ENCODE measurements at places on chromosomes 3 and 15. TPM values are rescaled to one million over a fixed set of nuclear protein-coding genes. Genes with fewer than 3 reads are reported as not detected.

The CX3CR1 gene
- total RNA-seq, result 0.25 TPM

The HHLA2 gene
- not detected for total RNA-seq

The GNAT1 gene
- total RNA-seq, result 0.07 TPM

The ATRIP gene
- total RNA-seq, result 3.5 TPM

The CSTA gene
- total RNA-seq, result 12.4 TPM

The TM4SF18 gene
- 3.2 TPM for total RNA-seq

The CEMIP gene
- not detected for total RNA-seq

The LRIG1 gene
- total RNA-seq, result 15.8 TPM

The C3orf49 gene
- total RNA-seq, result not detected

The FMN1 gene
- 6.8 TPM for total RNA-seq

The DNAH12 gene
- total RNA-seq, result 0.06 TPM

The ADAMTSL3 gene
- total RNA-seq, result 17.7 TPM

The TMEM40 gene
- not detected for total RNA-seq

The ZIC1 gene
- 12.2 TPM for total RNA-seq

The TRH gene
- total RNA-seq, result not detected

The GOLGA6L24 gene
- total RNA-seq, result not detected

The CCDC13 gene
- total RNA-seq, result 1.3 TPM

The TM6SF1 gene
- 0.83 TPM for total RNA-seq

The TIMMDC1 gene
- 63.5 TPM for total RNA-seq

The CFAP92 gene
- total RNA-seq, result 0.09 TPM

The RARB gene
- 1.2 TPM for total RNA-seq

The CCDC9B gene
- total RNA-seq, result 5.2 TPM

The PEX5L gene
- not detected for total RNA-seq

The TTLL13 gene
- not detected for total RNA-seq

The SHC4 gene
- 0.87 TPM for total RNA-seq

The TUSC7 gene
- total RNA-seq, result not detected

The TNFAIP8L3 gene
- 1.2 TPM for total RNA-seq

All from right lobe of liver (tissue), 6 donors.